ENCODE measurements at places on chromosomes 5 and 9. TPM values are rescaled to one million over a fixed set of nuclear protein-coding genes. Genes with fewer than 3 reads are reported as not detected.

DNA sequence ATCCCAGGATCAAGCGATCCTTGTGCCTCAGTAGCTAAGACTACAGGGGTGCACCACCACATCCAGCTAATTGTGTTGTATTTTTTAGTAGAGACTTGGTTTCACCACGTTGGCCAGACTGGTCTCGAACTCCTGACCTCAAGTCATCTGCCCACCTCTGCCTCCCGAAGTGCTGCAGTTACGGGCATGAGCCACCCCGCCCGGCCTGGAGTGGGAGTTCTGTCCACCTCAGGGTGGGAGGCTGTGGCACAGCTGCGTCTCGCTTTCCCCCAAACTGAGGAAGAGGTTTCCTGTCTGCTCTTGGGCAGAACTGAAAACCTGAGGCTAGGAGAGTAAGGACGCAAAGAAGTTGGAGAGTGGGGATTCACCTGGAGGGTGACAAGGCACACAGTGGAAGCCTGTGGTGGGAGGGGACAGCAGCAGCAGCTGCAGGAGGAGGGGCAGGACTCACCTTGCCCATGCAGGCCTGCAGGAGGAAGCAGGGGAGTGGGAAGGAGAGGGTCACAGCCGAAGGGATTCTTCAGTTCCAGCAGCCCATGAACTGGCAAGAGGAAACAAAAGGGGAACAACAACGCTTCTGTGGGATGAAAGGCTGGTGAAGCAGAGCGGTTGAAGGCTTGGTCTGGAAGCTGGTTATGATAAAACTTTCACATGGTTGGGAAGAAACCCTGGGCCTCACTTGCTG is 181.4 kb downstream of the GAS1 start:
- DNase-seq = no peak

Gene DCANP1
- total RNA-seq = not detected

GRCh38 chr9:124580186-124580585 is 73.0 kb upstream of the NR5A1 start:
- DNase-seq = no peak

DNA sequence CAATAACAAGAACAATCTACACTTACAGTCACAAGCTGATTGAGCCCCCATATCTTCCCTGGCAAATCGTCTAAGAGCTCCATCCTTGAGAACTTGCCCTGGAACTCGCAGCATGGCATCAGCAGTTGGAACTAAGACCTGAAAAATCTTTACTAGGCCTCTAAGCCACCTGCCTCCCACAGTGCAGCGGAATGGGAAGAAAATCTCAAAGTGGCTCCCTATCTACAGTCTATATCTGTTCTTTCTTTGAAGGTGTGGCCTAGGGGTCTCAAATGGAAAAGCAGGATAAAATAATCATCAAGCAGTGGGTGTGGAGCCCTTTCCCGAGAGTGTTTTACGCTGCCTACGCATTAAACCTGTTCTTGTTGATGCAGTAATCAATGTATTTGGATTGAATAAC is 343.0 kb downstream of the GLIS3 start:
- no peak for DNase-seq

- DNase-seq = no peak
Observed at GRCh38 chr5:37722236-37723161, 117.3 kb downstream of the GDNF start.

DNA sequence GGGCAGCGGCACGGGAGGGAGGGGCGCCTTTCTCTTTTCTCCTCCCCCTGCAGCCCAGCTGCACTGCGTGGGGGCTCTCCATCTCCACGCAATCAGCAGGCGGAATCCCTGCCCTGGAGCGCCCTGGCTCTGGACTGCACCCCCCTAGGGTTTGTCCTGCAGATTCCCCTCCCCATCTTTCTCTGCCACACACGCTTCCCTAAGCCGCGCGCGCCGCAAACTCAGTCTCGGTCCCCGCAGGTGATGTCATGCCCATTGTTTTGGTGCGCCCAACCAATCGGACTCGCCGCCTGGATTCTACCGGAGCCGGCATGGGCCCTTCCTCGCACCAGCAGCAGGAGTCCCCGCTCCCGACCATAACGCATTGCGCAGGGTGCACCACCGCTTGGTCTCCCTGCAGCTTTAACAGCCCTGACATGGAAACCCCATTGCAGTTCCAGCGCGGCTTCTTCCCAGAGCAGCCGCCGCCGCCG is at the start of gene KCNN2:
KCNN2 (plus strand) TSS at position 347 of the 473 bp plus-strand sequence; CDS start at position 417, 70 bp downstream.
- DNase-seq = no peak

GRCh38 chr5:56608217-56608925 is 207.0 kb upstream of the MAP3K1 start:
- DNase-seq = no peak

- no peak for DNase-seq
Observed at GRCh38 chr9:117156144-117156688, 258.6 kb downstream of the ASTN2 start.

Gene STPG3
- not detected for total RNA-seq

- DNase-seq = no peak
Observed at GRCh38 chr5:136984772-136985446, 514.2 kb downstream of the SPOCK1 start.

GRCh38 chr5:80246001-80246758 is 9.7 kb downstream of the SERINC5 start:
- DNase-seq = no peak

DNA sequence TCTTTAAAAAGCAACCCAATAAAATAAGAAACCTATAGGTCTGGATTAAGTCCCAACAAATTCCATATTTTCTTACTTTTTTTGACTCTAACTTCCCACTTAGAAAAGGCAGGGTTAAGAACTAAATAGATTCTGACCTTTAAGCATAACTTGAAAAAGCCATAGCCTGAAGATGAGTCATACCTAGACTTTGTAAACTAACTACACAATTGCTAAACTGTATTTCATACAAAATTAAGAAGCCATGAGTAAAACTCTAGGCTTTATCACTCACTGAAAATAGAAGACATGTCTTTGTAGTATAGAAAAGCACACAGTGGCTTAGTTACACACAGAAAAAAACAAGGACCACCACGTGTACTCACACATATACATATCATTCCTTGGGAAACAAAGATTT is 51.5 kb downstream of the MLLT3 start:
- no peak for DNase-seq

Gene SV2C
- total RNA-seq = not detected

- DNase-seq = no peak
Observed at GRCh38 chr5:82735160-82735789, 341.9 kb downstream of the TMEM167A start.

- no peak for DNase-seq
Observed at GRCh38 chr9:133577737-133578112, 31.5 kb downstream of the FAM163B start.

Gene SLC2A8
- total RNA-seq = 4.6 TPM

DNA sequence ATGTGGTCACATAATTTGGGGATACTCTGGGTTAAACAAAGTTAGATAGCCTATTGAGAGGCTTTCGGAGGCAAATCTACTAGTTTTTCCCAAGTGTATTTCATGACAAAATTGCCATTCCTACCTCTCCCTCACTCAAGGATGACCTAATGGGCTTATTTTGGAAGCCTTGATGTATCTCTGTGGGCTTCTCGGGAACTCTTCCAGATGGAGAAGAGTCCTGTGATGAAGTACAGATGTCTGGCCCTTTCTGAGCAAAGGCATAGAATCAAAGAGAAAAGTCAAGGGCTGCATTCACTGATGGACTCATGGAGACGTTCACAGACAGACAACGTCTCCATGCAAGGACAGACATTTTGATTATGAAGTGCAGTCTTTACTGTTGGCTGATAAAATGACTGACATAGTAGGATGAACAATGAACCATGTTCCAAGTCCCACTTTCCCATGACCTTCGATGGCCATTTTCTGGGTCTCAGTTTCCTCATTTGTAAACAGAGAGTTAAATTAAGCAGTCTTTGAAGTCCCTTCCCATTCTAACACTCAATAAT is 347.2 kb upstream of the CD180 start:
- DNase-seq = no peak

Gene TERT
- total RNA-seq = 0.13 TPM

GRCh38 chr9:133124907-133125275 is 3.9 kb upstream of the RALGDS start:
- DNase-seq = no peak

Gene NXNL2
- total RNA-seq = not detected

Gene AGXT2
- not detected for total RNA-seq

Gene RGS7BP
- total RNA-seq = not detected

- DNase-seq = no peak
Observed at GRCh38 chr5:92808474-92808873, 772.5 kb downstream of the NR2F1-AS1 start.

DNA sequence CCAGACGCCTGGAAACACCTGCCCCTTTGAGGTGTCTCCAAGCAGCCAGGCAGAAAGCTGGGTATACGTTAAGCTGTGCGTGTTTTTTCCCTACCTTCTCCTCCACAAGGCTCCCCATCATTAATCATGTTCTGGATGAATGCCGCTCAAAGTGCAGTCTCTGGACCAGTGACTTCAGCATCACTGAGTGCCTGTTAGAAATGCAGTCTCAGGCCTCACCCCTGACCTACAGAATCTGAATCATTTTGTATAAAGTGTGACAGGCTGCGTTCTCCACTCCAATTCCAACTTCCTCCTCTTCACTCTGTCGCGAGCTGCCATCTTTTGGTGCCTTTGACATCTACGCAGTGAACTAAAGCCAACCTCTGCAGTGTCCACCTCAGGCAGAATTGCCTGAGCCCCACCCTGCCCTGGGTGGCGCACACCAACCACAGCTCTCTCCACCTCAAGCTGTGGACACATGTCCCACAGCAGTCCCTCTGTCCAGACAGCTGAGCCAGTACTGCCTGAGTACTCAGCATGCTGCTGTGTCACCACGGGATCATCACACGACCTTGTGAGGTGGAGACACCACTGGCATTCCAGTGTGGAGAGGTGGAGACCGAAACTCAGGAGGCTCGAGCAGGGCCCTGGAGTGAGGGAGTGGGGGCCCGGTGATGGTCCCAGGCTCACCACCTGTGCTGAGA is 14.2 kb downstream of the PTPN3 start:
- no peak for DNase-seq

Gene IFT74
- 11.6 TPM for total RNA-seq

DNA sequence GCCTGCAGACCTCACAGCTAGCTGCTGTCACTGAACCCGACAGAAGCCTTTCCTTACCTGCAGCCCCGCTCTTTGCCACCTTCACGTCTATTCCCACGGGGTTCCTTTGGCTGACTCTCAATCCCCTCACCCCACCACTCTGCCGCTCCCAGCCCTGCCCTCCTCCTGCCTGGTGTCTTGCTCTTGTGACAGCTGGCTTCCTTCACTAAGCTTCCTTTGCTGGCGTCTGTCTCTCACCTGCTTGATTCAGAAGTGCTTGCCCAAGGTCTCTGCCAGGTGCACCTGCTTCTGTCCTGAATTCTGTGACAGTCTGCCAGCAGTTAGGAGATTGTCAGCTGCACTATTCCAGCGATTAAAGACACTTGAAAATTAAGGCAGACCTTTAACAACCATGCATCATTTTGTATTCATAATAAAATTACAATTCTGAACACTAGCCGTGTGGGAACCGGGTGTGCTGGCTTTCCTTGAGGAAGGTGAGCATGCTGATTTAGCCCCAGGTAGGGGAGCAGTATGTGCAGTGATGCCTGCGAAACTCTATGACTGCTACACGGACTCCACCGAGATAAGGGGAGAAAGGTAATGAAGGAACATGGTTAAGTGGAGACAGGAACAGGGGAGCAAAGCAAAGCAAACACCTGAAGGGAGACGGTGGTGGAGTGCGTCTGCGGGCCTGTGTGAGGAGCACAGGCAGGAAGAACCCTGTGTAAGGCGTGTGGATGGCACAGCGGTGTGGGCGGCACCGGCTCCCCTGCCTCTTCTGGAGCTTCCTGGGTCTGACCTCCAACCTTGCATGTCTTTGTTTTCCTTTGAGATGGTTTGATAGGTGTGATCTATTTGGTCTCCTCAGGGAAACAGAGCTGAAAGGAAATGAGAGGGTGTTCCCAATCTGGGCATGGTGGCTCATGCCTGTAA is 80.1 kb upstream of the CACNA1B start:
- no peak for DNase-seq

GRCh38 chr5:34535944-34536623 is 120.0 kb upstream of the RAI14 start:
- DNase-seq = no peak

GRCh38 chr5:96734871-96735325 is 72.7 kb downstream of the CAST start:
- DNase-seq = no peak

DNA sequence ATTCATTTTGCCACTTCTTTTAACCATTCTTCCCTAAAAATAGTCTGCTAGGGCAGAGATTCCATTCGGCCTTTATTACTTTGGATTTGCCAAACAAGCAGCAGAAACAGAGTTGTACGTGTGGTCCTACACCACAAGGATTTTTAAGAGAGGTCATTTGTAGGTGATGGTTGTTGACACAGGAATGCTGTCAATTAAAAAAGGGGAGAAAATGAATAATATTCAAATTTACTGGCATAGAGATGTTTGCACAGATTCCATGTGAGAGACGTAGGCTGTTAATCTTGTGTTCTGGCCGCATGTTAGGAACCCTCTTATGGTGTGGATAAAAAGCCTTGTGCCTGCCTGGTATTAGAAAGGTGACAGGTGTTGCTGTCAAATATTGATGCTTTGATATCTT is 34.9 kb downstream of the TRIO start:
- no peak for DNase-seq

DNA sequence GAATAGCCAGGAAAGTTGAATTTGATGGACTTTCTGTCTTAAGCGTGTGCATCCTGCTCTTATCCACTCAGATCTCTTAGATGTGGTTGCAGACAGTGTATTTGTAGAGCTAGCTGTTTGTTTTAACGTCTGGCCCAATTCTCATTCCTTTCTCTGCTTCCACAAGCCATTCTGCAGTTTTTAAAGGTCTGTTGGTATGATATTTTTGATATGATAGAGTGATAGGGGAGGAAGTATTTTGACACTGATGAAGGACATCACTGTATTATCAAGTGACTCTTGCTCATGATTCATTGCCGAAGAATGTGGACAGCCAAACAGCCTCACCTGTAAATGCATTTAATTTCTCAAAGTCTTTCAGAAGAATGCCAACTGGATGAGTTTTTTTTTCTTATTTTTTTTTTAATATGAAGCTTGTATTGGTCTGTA is 4.5 kb downstream of the TJP2 start:
- no peak for DNase-seq

Data from naive thymus-derived CD4-positive, alpha-beta T cell (primary cell).